ENCODE measurements at places on chromosomes 16 and 17. TPM values are rescaled to one million over a fixed set of nuclear protein-coding genes. Genes with fewer than 3 reads are reported as not detected.

The TPSAB1 gene
- not detected for total RNA-seq

The SLC5A11 gene
- under 0.01 TPM for total RNA-seq

The GSPT1 gene
- 57.3 TPM for total RNA-seq

The ALOXE3 gene
- total RNA-seq: not detected

The PLXDC1 gene
- total RNA-seq: 4.1 TPM

The C17orf75 gene
- 30.2 TPM for total RNA-seq

The EME1 gene
- 0.51 TPM for total RNA-seq

The BTBD17 gene
- total RNA-seq: not detected

The CCL1 gene
- total RNA-seq: not detected

The SPIRE2 gene
- total RNA-seq: 3.8 TPM

The KRTAP1-5 gene
- total RNA-seq: not detected

The SCO1 gene
- total RNA-seq: 31.8 TPM

The OTOP2 gene
- not detected for total RNA-seq

The HSD3B7 gene
- 32.9 TPM for total RNA-seq

The HCRT gene
- not detected for total RNA-seq

The TRPV2 gene
- total RNA-seq: 74.5 TPM

The KRT33A gene
- total RNA-seq: not detected

The AIPL1 gene
- under 0.01 TPM for total RNA-seq

The KRT24 gene
- total RNA-seq: not detected

The NPIPB2 gene
- 3.3 TPM for total RNA-seq

All from fibroblast of lung (primary cell).